ENCODE measurements at places on chromosomes 5 and 9. TPM values are rescaled to one million over a fixed set of nuclear protein-coding genes. Genes with fewer than 3 reads are reported as not detected.

NIPAL4 gene
- total RNA-seq, result 0.27 TPM

GZMA gene
- total RNA-seq, result 1.1 TPM

KLHL3 gene
- total RNA-seq, result 9.1 TPM

IRGM gene
- not detected for total RNA-seq

FOXD4L3 gene
- 0.78 TPM for total RNA-seq

C9orf153 gene
- 0.68 TPM for total RNA-seq

BTNL3 gene
- not detected for total RNA-seq

SIMC1 gene
- 17.7 TPM for total RNA-seq

PRUNE2 gene
- total RNA-seq, result 420 TPM

NOTCH1 gene
- total RNA-seq, result 48.1 TPM
